ENCODE measurements at places on chromosomes 11 and 22. TPM values are rescaled to one million over a fixed set of nuclear protein-coding genes. Genes with fewer than 3 reads are reported as not detected.

GRCh38 chr11:105045676-105046296 lies 651 bp upstream of the CARD16 start:
- no peak for DNase-seq

DNA sequence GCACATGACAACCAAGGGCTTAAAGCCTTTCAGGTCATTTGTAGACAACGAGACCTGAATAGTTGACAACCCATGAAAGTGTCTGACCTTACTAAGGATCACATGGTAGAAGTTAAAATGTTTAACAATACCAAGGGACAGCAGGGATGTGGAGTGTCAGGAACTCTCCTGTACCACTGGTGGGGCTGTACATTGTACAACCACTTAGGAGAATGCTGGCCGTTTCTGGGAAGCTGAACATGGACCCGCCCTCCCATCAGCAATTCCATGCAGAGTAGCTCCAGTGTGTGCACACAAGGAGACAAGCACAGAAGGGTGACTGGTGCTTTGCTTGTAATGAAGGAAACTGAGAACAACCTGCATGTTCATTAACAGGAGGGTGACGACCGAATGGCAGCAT lies 162.9 kb downstream of the MPPED1 start:
- DNase-seq = no peak

Gene TUBA8
- 2.3 TPM for total RNA-seq

Gene DNAJB7
- not detected for total RNA-seq

All from CD4-positive, CD25-positive, alpha-beta regulatory T cell (primary cell).